ENCODE measurements at places on chromosomes 5 and 9. TPM values are rescaled to one million over a fixed set of nuclear protein-coding genes. Genes with fewer than 3 reads are reported as not detected.

- DNase-seq = no peak
These were observed 61.3 kb upstream of the STXBP1 start for GRCh38 chr9:127550751-127551150.

DNA sequence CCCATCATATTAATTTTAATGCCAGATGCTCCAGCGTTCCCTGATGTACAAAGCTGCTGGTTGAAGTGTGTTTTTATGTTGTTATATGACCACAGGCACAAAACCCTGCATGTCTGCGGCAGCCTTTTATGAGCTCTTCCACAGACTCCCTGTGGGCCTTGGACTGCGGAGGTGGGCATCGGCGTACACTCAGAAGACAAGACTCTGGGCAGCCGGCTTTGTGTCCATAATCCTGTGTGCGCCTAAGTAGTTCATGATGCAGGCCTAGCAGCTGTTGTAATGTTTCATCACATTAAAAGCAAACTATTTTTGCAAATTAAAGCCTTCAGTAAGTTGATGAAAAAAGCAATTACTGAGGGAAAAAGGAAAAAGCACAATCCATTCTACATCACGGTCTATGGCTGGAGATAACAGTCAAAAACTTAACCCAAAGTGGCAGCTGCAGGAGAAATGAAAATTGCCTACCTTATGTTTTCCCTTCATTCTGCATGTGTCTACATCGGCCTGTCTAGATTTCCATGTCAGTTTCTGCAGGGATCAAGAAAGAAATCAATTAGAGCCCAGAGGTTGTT, 78.8 kb downstream of the SEMA6A start:
- DNase-seq = no peak

The SLC26A2 gene
- 7.9 TPM for total RNA-seq

DNA sequence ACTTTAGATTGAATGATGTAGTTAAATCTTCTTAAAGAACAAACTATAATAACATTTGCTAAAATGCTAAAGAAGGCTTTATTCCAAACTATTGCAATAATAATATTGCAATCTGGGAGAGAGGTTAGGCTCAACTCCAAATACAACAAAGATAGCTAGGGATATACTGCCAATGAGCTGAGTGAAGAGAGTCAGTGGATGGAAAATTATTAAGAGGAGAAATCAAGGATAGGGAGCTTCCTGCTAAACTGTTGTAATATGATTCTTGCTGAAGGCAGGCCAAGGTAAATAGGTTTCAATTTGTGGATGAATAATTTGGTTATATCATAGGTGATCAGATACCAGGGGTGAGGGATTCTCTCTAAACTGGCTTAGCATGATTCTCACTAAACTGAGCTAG, 1651.5 kb downstream of the EFNA5 start:
- DNase-seq = no peak

The SURF2 gene
- total RNA-seq = 13.6 TPM

- DNase-seq = no peak
These were observed 389.1 kb upstream of the WWC1 start for GRCh38 chr5:167902298-167902697.

- no peak for DNase-seq
These were observed 33.3 kb downstream of the CEP72 start for GRCh38 chr5:645421-645820.

DNA sequence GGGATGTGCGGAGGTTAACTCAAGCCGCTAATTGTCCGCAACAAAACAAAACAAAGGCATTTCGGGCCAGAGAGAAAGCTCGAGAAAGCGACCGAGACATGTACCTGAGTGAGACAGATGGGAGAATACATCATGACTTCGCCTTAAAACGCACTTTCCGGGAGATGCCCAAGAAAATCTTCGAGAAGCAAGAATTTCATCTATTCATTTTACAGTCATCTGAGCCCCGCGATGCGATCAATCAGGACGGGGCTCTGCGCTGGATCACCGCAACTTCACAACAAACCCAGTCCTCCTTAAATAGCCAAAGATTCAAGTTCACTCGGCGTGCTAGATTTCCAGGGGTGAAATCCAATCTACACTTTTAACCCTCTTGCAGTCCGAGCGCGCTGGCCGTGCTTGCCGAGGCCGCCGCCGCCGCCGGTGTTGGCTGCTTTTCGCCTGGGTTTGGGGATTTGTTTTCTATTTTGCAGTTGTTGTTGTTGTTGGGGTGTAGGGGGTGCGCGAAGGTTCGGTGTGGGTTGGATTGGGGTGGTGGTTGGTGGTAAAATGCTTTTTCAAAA, 482 bp downstream of the NFIB start:
- no peak for DNase-seq

DNA sequence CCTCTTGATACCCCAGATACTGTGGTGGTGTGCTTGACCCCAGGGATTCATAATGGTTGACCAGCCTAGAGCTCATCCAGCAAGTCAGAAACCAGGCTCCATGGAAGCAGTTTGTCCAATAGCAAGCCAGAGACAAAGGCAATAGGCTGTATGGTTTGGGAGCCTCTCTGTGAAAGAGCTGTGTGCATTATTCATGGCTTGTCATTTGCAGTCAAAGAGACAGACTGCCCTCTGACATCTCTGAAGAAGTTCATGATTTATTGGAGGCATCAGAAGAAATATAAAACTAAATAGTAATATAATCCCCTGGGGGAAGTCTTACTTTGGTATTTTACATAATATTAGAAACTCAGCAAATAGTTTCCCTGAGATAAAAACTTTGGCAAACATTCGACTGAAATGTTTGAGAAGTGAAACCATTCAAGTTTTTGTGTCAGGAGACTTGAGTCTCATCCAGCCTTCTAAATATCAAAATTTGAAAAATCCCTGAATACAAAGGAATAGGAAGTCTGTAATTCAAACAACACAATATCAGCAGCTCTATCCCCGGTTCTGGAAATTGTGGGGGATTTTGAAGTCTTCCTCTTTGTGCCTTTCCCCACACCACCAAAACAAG, 250.3 kb downstream of the ZSWIM6 start:
- DNase-seq = no peak

The ANXA2R gene
- total RNA-seq = 0.95 TPM

The TRAF1 gene
- total RNA-seq = 0.44 TPM

DNA sequence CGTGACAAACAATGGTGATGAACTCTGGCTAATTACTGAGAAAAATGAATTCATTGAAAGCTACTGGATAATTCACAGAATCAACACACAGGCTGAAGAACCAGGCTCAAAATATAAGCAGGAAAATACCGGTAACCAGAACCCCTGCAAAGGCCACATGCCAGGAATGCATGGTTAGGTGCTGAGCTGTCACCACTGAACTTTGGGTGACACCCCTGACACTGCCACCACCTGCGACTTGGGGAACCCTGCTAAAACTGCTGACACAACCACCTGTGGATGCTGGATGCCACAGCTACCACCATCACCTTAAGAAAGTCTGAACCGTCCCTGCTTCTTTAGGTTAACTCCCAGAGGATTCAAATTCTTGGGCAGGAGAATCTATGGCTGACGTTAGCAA, 72.0 kb upstream of the NR4A3 start:
- DNase-seq = no peak

GRCh38 chr9:96771124-96771523, 6.8 kb downstream of the ZNF510 start:
- no peak for DNase-seq

DNA sequence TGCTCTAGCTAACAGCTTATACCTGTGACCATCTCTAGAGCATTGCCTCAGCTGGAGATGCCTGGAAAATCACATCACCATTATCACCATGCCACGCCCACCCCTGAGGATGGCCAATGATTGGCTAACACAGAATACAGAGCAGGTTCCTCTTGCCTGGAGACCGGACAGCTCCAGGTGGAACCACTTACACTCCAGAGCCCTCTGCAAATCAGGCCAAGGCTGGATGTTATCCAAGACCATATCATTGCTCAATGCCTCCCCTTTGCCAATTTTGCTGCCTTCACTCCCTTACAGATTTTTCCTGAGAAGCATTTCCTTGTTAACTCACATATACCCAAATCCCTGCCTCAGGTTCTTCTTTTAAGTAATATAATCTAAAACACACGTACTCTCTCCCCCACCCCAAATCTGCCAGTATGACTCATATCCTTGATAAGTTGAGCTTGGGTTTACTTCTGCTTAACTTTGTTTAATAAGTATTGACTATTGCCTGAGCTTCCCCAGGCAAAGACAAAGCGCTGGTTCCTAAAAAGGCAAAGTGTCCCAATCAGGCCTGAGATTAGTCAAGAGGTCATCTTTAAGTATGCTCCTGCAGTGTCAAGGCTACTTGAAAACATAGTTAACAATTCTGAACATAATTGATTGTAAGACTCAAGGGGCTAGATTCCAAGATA, 309.6 kb downstream of the EPB41L4A start:
- no peak for DNase-seq

DNA sequence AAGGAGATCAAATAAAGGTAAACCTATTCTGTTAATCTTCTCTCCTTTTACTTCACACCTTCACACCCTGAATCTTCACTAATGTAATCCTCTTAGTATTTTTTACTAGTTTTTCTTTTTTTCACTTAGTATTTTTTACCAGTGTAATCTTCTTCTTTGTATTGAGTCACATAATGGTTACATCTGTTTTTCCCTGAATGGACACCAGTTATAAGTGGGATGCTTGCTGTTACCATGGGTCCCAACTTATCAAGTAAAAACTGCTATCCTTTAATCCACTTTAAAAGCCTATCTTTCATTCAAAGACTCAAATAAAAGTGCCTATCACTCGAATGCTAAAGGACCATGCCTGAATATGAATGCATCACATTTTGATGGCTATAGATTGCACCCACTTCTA, 15.1 kb downstream of the ZFAND5 start:
- no peak for DNase-seq

GRCh38 chr5:58582019-58582802, 664 bp upstream of the RAB3C start:
- no peak for DNase-seq

The KIF20A gene
- total RNA-seq = 66.8 TPM

GRCh38 chr5:74648835-74649293, 8.3 kb upstream of the ENC1 start:
- peak; percentile 62 for DNase-seq

GRCh38 chr9:129458155-129458661, 162.7 kb downstream of the C9orf50 start:
- peak; percentile 51 for DNase-seq

DNA sequence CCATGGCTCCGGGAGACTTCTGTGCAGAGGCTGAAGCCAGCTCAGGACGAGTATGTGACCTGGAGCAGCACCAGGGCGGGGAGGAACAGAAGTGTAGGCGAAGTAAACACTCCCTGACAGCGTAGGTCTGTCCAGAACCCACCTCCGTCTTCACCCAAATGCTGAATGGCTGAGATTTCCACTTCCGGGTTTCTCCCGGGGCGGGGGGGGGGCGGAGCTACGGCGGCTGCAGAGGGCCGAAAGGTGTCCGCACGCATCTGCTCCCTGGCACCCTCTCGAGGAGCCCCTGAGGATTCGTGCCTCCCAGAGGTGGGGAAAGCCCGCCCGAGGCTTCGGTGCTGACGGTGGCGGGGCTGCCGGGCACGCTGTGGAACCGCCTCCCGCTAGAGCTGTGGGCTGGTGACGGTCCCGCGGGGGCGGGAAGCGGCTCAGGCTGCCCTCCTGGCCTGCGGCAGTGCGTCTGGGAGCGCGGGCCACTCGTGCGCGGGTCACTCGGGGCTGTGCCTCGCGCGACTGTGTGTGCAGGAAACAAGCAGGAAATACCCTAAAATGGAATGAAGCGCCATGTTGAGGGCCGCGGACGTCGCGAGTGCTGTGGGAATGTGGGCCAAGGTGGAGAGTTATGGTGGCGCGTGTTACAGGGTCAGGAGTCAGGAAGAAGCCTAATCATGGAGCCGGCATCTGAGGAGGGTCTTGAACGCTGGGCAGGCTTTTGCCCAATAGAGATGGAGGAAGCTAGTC, 1425.4 kb downstream of the FOXD4L5 start:
- peak; percentile 49 for DNase-seq

The CDO1 gene
- total RNA-seq = 5.3 TPM

DNA sequence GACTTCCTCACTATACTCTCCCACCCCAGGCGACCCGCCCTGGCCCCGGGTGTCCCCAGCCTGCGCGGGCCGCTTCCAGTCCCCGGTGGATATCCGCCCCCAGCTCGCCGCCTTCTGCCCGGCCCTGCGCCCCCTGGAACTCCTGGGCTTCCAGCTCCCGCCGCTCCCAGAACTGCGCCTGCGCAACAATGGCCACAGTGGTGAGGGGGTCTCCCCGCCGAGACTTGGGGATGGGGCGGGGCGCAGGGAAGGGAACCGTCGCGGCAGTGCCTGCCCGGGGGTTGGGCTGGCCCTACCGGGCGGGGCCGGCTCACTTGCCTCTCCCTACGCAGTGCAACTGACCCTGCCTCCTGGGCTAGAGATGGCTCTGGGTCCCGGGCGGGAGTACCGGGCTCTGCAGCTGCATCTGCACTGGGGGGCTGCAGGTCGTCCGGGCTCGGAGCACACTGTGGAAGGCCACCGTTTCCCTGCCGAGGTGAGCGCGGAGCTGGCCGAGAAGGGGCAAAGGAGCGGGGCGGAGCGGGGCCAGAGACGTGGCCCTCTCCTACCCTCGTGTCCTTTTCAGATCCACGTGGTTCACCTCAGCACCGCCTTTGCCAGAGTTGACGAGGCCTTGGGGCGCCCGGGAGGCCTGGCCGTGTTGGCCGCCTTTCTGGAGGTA, 2.1 kb downstream of the CA9 start:
- DNase-seq = no peak

The GABRG2 gene
- not detected for total RNA-seq
